ENCODE measurements at places on chromosomes 2 and 18.

- DNase-seq, result no peak
Observed at GRCh38 chr2:118530976-118531375, 316.5 kb downstream of the EN1 start.

DNA sequence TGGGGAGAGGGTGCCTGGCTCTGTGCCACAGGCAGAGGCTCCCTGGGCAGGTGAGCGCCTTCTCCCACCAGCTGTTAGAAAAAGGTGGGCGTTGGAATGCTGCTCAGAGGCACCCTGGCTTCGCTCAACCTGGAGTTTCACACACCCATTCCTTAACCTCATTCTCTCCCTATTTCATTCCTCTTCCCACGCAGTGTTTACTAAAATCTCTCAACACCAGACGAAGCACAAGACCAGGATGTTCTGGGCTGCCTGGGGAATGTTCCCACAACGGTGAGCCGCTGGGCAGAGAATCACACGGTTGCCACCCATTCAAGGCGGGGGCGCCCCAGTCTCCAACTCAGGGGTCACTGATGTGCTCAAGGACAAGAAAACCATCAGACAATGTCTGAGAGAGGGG, 64.5 kb downstream of the TGFA start:
- no peak for DNase-seq

- no peak for DNase-seq
Observed at GRCh38 chr2:180046202-180046601, 39.1 kb upstream of the CWC22 start.

DNA sequence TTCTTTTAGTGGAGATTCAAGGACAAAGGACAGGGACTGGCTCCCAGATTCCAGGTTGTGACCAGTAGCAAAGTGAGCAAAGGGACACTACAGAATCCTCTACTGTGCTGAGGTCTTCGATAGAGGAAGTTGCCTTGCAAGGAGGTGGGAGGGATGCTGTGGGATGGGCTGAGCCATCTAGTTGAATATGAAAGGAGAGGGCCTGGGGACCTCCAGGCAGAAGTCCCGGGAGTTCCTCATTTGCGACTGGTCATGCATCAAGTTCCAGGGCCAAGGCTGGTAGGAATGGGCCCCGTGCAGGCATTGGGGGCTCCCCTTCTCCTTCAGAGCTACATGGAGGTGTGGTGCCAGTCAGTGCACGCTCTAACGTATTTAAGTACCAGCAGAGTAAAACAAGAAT, 12.6 kb upstream of the PROM2 start:
- DNase-seq, result no peak

GRCh38 chr2:39486071-39486470, 49.0 kb upstream of the MAP4K3 start:
- DNase-seq, result no peak

DNA sequence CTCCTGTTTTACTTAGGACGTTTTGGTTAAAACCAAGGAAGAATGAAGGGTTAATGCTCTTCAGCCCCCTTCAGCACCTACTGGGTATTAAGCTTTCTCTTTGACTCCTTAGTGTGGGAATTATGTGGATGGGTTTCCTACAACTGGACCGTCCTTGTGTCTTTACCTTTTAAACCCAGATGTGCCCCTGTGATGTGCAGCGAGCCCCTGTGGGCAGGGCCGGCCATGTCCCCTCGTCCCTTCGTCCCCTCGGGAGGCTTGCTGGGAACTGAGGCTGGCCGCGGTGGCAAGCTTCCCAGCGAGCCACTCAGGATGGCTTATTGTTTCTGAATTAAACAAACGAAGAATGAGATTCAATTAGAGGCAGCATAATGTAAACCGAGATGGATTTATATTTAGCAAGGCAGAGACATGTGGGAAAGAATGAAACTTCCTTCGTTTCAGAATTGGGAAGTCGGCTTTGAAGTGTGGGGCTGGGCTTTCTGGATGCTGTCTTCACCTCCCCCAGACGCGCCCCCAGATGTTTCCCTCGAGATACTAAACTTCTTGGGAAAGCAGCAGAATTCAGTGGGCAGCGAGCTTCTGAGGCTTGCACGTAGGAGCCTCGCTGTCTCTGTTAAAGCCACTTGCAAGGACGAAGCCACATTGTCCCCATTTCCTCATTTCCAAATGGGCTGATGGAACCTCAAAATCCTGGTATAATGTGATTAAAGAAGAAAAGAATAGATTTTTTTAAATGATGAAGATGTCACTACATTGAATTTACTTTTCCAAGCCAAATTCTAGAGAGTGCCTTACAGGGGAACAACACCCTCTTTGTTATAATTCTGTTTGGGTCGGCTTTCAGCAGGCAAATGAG, 146.0 kb downstream of the VAPA start:
- DNase-seq, result no peak

DNA sequence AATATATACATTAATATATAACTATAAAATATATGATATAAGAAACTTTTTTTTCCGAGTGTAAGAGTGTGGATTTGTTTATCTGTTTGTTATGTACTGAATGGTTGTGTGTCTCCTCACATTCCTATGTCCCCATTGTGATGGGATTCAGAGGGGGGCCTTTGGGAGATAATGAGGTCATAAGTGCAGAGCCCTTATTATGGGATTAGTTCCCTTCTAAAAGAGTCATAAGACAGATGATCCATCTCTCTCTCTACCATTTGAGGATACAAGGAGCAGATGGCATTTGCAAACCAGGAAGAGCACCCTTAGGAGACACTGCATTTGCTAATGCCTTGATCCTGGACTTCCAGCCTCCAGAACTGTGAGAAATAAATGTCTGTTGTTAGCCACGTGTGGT, 30.3 kb upstream of the SAP130 start:
- DNase-seq, result no peak

DNA sequence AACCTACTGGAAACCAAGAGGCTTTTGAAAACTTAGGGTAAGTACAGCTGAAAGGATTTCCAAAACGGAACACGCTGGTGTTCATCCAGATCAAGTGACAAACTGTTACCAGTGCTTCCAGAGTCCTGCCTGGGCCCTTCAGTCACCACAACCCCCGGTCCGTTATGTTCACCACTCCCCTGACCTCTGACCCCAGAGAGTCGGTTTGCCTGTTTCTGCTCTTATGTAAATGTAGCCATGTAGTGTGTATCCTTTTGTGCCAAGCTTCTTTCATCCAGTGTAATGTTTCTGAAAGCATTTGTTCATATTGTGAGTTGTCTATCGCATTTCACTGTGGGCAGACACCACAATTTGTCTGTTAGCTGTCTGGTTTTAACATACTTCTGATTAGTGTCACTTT, 217.5 kb downstream of the NCK2 start:
- DNase-seq, result no peak

DNA sequence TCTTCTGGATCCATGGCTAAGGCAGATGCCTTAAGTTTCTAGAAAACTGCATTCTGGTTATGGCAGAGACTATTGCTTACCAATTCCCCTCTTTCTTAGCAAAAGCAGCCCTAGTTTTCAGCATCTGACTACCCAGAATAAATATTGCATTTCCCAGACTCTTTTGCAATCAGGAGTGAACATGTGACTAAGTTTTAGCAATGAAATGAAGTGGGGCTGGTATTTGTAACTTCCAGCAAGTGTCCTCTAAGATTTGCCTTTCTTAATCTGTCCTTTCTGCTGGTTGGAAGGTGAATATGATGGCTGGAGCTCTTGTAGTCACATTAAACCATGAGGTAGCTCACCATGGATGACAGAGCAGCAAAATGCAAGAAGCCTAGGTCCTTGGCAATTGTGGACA, 132.9 kb upstream of the PKDCC start:
- DNase-seq, result no peak

DNA sequence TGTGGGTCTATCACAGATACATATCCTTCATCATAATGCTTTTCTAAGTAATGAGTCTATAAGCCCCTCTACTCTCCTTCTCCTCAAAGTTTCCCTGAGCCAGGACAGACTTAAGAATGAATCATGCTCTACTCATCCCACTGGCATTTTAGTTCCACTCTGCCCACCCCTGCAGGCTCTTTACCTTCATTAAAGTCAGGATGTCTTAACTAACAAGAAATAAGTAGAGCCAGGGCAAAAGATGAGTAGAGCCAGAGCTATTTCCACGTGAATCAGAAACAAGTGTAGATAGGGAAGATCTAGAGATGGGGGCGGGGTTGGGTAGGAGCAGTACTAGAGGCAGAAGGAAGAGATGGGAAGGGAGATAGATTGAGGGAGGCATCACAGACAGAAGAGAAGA, 790.5 kb downstream of the RNF144A start:
- no peak for DNase-seq

DNA sequence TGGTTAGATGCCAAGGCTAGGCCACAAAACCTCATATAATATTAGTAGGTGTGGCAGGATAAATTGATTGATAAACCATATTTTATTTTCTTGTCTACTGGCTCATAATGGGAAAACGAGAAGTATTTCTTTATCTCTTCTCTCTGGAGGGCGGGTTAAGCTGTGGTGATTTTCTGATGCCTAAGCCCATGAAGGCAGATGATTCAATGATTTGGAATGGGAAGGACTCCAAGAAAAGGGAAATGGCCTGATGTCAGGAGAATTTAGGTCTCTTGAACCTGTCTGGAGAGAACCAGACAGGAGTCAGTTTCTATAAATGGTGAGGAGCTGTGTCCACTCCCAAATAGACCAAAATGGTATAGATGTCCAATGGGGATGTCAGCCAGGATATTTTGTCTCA, 18.7 kb upstream of the MAP4K3 start:
- no peak for DNase-seq

DNA sequence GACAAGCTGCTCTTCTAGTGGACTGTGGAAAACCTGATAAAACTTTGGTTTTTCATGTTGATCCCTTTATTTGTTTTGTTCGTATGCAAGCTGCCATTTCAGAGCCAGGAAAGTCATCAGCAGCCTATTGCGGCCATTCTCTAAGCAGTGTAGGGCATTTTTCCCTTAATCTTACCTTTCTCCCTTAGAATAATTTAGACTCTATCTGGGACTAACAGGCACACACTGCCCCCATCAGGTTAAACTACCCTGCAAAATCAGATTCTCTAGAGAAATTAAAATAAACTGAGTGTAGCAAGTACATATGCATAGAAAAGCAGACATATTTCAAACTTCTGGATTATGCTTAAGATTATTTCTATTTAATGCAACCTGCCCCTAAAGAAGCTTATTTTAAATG, 347.5 kb downstream of the METTL4 start:
- DNase-seq, result no peak

- no peak for DNase-seq
Observed at GRCh38 chr2:166188084-166188483, 60.3 kb upstream of the SCN1A start.

DNA sequence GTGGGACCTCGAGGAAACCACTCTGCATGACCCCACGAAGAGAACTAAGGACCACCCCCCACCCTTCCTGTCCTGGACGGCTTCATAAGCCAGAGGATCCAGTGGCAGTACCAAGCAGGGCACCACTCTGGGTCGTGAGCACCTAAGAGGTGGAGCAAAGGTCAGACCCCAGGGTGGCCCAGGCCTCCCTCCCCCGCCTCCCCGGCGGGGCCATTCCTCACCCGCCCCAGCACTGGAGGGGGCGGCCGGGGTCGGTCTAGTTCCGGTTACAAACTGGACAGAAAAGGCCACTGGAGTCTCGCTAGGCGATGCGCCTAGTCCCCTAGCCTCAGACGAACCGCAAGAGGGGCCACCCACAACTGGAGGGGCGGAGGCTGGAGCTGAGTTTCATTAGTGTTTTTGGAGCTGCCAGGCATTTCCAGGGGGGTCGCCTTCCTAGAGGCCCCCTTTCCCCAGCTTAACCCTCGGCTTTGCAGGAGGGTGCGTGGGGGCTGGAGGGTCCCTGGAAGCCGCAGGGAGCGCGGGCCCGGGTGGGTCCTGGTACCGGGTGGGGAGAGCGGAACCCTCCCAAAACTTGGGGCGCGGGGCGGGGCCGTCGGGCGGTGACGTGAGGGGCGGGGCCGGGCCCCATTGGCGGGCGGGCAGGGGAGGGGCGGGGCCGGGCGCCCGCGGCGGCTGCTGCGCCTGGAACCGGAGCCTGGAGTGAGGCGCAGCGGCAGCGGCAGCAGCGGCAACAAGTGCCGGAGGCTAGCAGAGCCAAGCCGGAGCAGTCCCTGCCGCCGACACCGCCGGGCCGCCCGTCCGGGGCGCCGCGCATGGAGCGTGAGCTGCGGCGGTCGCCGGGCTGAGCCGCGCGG, at the start of gene B3GNT2:
Gene B3GNT2 (plus strand): TSS at position 695 of the 857 bp plus-strand sequence. CDS start 26,106 bp downstream, outside the sequence.
- DNase-seq, result peak; percentile 65

DNA sequence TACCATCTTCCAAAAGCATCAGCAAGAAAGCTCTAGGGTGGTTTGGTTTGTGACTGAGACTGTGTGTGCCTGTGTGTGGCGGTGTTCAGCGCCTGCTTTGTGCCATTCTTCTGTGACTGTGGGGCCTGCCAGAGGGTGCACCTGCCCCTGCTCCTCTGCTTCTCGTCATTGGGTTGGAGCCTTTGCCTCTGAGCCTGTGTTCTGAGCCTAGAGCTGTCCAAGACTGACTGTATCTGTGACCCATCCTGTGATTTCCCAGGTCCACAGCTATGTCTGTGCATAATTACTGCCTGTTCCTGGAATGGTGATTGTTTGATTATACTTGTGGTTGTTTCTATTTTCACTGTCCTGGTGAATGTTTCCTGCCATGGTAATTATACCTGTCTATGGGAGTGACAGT, 57.1 kb upstream of the KLHL29 start:
- DNase-seq, result no peak

GRCh38 chr2:200039724-200040650, 84.6 kb downstream of the MAIP1 start:
- no peak for DNase-seq

DNA sequence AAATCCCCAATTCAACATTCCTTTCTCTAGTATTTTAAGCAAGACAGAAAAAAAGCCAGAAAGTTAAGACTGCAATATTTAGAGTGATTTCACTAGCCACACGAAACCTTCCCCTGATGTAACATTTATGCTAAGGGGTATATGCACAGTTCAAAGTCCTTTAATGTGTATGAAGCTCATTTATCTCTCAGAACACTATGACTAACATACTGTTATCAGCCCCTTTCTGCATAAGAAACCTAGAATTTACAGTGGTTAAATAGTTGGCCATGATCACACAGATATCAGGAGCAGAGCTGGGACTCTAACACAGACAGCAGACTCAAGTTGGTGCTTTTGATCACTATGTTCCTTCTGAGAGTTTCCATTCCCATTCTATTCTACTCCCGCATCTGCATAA, 185.5 kb downstream of the CDH2 start:
- no peak for DNase-seq

GRCh38 chr2:173854840-173855239, 110.3 kb downstream of the SP3 start:
- no peak for DNase-seq

- no peak for DNase-seq
Observed at GRCh38 chr18:35077937-35078336, 36.7 kb downstream of the MAPRE2 start.

- no peak for DNase-seq
Observed at GRCh38 chr2:96493072-96493471, 12.1 kb downstream of the NEURL3 start.

DNA sequence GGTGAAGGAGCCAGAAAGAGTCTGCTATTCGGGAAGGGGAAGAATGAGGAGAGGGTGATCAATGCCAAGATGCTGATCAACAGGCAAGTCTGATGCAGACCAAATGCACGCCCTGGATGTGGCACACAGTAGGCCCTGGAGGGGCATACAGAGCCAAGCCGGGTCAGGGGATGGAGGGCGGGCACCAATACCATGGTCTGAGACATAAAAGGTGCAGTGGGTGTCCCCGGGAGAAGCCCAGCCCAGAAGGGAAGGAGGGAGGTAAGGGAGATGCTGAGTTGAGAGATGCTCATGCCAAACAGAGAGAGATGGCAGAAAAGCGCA, 66.6 kb upstream of the ID2 start:
- no peak for DNase-seq

- DNase-seq, result no peak
Observed at GRCh38 chr2:195595825-195596224, 61.2 kb upstream of the SLC39A10 start.

All from stimulated activated CD4-positive, alpha-beta T cell treated with anti-CD3 and anti-CD28 coated beads, TNF-alpha, amount 100 ng/mL, for 24 hours (primary cell).